Osteoblast (primary cell): ENCODE measurements at places on chromosomes 1 and 21.

GRCh38 chr21:44517175-44517899 is 22.7 kb downstream of the KRTAP10-1 start:
- no peak for DNase-seq

- DNase-seq = no peak
Measured at GRCh38 chr1:216598448-216598847, 124.8 kb downstream of the ESRRG start.

DNA sequence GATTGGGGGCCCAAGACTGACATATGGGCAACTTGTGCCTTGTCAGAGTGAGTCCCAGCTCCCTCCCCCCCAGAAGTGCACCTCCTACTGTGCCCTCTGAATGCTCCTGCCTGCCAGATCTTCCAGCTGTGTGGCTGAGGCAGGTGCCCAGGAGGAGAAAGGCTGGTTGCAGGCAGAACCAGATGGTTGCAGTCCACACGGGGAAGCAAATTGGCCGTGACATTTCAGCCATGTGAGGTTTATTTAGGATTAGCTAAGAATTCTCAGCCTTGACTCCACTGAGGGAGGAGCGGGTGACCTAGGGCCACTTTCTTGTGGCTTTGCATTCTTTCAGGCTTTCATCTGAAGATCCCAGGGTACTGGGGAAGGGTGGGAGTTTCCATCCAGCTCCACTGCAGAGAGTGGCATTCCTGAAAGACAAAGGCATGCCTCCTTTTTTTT is 33.8 kb downstream of the PEX14 start:
- DNase-seq = no peak

DNA sequence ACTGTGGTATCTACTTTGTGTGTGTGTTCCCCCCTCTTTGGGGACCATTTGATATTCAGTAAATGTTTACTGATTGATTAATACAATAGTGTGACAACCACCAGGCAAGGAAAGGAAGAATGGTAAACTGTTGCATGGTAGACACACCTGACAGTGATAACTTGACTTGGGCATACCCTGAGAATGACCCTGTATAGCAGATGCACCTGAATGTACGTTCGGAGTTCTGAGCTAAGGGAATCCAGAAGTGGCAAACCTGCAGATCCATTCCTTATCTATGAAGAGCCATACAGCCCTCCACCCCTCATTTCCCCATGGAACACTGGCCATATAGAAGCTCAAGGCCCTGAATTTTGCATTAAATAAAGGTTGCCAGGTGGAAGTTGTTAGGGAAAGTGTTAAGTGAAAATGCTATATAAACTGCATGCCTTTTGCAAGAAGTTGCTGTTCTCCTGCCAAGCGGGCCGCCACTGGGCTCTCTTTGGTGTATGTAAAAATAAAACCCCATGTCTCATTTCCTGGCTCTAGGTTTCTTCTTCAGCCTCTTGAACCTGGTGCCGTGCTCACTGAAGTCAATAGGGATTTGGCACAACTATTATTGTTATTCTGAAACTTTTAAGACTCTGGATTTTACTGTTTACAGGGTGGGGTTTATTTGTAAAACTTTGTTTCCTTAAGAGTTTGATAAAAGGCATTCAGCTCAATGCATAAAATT is 32.6 kb upstream of the DENND1B start:
- no peak for DNase-seq

DNA sequence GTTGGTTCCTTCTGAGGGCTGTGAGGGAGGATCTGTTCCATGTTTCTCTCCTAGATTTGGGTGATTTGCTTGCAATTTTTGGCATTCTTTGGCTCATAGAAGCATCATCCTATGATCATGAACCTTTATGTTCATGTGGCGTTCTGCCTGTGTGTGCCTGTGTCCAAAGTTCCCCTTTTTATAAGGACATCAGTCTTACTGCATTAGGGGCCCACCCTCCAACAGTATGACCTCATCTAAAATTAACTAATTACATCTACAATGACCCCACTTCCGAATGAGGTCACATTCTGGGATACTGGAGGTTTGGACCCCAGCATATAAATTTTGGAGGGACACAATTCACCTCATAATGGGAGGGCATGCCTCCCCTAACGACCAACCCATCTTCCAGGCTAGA is 12.8 kb upstream of the CAMK1G start:
- no peak for DNase-seq

- no peak for DNase-seq
Measured at GRCh38 chr1:63828322-63829044, 54.7 kb downstream of the ROR1 start.

DNA sequence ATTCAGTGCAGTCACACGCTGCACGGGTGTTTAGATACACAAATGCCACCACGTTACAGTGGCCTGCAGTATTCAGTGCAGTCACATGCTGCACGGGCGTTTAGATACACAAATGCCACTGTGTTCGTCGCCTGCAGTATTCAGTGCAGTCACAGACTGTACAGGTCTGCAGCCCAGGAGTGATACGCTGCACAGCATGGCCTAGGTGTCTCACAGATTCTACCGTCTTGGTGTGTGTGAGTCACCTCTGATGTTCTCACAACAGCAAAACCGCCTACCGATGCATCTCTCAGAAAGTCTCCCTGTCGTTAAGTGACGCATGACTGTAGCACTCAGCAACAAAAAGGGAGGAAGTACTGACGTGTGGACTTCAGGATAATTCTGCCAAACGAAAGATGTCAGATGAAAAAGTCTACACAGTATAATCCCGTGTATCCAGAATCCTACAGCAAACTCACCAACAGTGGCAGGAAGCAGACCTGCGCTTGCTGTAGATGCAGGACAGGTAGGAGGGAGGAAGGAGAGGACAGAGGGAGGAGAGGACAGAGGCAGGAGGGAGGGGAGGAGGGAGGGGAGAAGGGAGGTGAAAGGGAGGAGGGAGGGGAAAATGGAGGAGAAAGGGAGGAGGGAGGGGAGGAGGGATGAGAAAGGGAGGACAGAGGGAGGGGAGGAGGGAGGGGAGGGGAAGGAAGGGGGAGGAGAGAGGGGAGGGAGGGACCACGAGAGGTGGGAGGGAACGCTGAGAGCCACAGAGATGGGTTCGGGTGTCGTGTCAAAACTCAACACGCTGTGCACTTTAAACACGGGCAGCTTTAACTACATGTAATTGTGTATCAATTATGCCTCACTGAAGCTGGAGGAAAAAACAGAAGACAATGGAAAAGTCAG is 36.3 kb upstream of the PCBP3 start:
- DNase-seq = peak; percentile 65

DNA sequence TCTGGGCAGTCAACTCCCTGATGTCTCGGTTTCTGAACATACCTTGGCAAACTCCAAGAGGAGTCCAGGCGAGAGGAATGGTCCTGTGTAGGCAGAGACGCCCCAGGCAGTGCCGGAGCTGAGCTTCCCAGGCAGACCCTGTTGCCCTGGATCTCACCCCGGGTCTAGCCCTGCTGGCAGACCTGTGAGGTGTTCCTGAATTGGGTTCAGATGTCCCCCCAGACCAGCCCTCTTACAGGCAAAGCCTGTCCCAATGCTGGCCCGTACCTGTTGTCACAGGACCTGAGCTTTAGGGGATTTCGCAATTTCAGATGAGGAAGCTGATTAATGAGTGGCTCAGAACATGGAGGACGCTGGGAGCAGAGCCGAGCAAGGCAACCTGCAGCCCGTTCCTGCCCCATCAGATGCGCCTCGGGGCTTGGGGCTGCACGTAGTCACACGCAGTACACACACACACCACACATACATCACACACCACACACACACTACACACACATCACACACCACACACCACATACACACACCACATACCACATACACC is 38.5 kb upstream of the PDE9A start:
- no peak for DNase-seq

GRCh38 chr1:20356850-20357459 is 66.3 kb downstream of the VWA5B1 start:
- peak; percentile 26 for DNase-seq

DNA sequence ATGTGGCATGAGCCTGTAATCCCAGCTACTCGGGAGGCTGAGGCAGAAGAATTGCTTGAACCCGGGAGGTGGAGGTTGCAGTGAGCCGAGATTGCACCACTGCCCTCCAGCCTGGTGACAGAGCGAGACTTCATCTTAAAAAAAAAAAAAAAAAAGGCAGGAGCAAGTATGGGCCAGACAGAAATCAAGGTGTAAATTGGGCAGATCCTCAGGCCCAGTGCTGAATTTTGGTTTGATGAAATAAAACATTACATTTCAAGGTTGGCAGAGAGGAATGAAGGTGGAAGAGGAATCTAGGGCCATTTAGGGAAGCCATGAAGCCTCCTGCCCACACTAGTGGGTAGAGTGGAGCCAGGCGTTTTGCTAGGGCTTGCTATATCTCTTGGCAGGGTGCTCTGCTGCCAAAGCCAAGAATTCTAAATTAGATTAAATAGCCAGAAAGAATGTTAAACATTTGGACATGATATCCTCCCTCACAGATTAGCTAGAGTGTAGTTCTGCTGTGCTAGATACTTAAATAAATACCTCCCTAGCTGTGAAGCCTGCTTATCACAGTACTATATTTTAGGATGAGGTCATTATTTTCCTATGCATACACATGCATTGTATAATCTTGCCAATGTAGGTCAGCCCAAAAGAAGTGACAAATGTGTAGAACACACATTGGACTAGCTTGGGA is 16.6 kb upstream of the LGALS8 start:
- peak; percentile 30 for DNase-seq

DNA sequence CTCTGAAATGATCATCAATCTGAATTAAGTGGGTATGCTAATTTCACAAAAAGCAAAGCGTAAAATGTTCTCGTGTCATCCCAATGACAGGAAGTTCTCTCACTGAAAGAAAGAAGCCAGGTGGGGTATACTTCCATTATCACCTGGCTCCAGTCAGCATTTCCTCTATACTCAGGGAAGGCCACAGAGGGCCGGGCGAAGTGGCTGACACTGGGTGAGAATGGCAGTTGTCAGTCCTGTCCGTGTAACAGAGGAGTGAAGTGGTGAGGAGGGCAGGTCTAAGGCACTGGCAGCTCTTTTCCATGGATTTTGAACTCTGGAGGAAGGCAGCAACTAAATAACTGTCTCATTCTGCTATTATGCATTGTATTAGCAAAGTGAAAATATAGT is 60.4 kb downstream of the CAPN2 start:
- DNase-seq = no peak

DNA sequence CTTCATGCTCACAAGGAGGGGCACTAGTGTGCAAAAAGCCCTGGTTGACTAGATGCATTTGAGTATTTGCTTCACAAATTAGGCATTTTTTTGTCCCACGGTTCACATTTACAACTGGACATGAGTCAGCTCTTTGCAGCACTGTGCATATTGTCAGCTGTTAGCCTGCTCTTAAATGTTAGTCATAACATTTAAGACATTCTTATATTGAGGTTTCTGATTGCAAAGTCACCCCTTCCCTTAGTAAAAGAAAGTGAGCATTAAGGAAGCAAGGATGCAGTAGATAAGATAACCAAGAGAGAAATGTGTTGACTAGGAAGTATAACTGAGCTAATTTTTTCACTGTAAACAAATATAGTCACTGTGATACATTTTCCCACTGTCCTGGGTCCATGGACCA is 132.6 kb upstream of the CTTNBP2NL start:
- peak; percentile 83 for DNase-seq

DNA sequence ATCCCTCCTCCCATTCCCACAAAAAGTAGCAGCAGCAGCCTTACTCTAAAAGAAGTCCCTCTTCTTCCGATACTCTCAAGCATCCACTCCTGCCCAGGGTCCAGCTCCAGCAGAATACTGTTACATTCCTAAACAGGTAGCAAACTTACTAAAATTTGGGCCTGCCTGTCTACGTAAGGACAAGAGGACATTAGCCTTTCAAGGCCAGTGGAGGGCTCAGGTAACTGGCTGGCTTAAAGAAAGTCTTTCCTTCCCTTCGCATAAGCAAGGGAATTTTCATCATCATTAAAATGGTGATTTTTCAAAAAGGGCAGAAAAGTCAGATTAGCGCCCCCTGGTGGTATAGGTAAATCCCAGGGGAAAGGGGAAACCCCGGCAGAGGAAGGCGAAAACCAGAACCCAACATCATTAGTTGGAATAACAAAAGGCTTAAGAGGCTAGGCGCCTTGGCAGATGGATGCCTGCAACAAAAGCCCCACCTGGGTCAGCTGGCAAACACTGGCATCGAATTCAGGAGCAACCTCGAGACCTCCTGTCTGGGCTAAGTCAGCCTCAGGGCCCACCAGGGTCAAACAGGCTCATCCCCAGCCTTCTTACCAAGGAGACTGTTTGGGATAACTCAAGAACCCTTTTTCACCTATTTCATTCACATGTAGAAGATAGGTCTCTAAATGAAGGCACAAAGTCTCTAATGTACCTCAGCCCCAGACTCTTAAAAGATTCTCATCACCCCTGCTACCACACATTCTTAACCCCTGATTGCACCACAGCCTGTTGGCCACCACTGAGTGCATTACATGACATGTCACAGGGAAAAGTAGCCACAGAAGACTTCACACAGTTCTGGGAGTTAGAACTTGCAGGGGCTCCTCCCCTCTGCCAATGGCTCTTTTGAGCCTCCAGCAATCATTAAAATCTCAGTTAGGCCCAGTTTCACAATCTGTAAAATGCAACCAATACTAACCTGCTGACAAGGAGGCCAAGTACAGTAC is 36.7 kb downstream of the ERI3 start:
- peak; percentile 90 for DNase-seq

DNA sequence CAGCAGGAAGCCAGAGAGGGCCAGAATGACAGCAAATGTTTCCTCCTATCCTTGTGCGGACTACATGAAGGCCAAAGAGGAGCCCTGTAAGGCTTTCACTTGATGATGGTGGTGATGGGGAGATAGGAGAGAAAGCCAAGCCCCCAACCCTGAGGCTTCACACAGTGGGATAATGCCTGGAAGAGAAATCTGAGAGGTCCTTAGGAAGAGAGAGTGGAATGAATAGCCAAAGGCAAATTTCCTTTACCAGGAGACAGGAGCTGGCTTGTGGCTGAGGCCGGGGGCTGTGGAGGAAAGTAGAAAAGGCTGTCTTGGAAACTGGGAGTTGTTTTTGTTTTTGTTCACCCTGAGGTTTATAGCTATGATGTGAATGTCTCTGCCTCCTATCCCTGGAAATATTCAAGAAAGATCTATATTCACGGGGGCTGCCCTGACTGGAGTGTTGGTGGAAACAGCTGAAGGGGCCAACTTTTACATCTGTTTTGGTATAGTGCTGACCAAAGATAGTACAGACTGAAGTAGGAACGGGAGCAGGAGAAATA is 13.0 kb upstream of the RNF19B start:
- DNase-seq = no peak

DNA sequence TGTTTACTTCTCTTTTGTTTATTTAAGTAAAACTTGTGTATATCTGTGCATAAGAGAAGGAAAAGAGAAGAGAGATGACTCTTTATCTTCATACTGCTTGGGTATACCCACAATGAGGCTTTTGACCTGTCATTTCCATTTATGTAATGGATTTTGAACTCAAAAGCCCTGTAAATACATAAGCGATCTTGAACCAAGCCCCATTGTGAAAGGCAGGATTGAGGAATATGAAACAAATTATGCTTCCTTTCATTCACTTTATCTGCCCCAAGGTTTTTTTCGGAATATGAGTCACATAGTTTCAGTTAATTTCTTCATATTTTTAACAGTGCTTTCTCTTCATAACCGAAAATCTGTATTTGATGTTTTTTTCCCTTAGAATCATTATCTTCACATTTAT is 21.4 kb downstream of the CNST start:
- peak; percentile 64 for DNase-seq
